ENCODE measurements at places on chromosomes 1 and 21.

DNA sequence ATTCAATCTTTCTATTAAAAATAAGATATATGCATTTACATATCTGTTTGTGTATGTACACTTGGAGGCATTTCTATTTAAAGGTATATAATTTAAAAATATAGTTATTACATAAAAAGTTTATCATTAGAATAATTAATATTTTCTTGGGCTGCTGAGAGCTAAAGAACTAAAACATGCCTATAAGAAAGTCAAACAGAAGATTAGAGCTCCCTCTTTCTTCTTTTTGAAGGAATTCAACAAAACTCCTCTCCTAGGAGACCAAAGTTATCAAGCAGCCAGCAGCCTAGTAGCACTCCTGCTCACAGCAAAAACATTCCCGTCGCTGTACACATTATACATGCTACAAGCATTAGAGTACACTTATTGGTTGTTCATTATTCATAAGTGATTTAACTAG is 216.4 kb downstream of the VAV3 start:
- peak; percentile 7 for DNase-seq

DNA sequence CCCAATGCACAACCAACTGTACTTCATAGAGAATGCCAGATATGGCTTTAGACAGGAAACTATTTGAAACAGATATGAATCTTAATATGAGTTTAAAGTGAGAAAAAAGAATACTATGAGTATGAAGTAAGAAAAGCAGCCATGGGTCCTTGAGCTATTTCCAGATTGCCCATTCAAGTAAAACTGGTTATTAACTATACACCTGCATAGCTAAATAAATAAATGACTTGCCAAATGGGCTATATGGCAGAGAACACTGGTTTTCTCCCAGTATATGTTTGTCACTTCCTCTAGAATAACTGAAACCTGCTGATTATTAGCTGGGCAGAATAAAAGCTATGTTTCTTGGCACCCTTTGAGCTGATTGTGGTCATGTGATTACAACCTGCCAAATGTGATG is 17.0 kb upstream of the CD1C start:
- no peak for DNase-seq

DNA sequence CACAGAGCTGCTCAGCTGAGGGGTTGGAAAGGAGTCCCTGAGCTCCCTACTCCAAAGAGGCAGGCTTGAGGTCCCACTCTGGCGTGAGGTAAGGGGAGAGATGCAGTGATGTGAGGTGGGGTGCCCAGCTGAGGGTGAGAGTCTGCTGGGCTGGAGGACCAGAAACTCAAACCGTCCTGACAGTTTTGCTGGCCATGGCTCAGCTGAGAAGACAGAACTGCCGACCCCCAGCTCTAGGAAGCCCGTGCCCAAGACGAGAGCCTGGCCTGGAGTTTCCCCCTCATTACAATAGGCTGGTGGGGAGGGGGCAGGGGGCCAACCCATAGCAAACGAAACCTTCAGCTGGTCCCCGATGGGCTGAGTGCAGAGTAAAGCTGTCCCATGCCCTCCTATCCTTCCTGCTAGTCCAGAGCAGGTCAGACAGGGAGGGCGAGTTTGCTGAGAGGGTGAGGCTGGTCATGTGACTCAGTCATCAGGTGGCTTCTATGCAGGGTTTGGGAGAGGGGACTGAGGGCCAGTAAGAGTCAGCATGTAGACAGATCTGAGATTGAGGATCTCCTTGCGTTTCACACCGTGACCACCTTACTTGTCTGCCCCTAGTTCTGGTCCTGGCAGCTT is 129.3 kb downstream of the PRDM2 start:
- no peak for DNase-seq

DNA sequence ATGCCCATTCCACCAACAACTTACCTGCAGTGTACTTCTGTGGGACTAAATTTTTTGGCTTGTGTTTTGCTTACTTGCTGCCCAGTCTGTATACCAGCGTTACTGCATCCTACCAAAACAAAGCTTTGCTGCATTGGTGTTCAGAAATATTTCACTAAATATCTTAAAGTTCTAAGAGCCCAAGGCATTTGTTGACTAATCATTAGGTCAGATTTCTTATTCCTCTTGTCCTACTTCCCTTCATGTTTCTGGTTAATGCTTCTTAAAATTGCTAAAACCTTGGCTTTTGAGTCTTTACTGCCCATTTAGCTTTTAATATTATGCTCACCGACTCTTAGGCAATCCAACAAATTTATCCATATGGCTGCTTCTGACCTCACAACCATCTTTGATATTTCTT is 161.8 kb downstream of the DPYD start:
- DNase-seq, result no peak
